ENCODE measurements at places on chromosomes 16 and 17. TPM values are rescaled to one million over a fixed set of nuclear protein-coding genes. Genes with fewer than 3 reads are reported as not detected.

The DRC3 gene
- not detected for total RNA-seq

The DHRS7C gene
- not detected for total RNA-seq

The PDIA2 gene
- not detected for total RNA-seq

The GRB7 gene
- 0.44 TPM for total RNA-seq

The MT1G gene
- total RNA-seq = not detected

The PLD2 gene
- 49.9 TPM for total RNA-seq

The C16orf96 gene
- total RNA-seq = 0.13 TPM

The KRT20 gene
- not detected for total RNA-seq

The SPN gene
- 2.4 TPM for total RNA-seq

The CSH1 gene
- not detected for total RNA-seq

The ST6GALNAC1 gene
- total RNA-seq = not detected

- DNase-seq = no peak
These were observed 3.0 kb downstream of the HEATR9 start for GRCh38 chr17:35865412-35866340.

DNA sequence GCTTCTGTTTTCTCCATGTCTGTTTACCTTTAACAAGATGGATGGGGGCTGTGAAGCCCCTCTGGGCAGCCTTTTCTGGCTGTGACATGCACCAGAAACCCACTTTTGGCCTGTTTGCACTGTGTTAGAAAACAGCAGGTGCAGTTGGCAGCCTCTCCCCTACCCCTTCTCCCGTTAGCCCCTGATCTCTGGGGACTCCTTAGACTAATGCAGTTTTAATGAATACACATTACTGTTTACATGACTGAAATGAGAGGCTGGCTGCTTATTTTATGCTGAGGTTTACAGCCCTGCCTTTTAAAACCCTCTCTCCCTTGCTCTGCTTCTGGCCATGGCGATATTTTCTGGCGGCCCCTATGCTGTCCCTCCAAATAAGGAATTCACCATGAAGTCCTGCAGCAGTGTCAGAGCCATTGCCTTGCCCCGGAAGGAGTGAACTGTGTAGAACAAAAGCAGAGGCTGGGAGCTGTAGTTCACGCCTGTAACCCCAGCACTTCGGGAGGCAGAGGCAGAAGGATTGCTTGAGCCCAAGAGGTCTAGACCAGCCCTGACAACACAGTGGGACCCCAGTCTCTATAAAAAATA lies 79.3 kb downstream of the PRKCB start:
- DNase-seq = no peak

- DNase-seq = no peak
These were observed 103.2 kb downstream of the SOCS1 start for GRCh38 chr16:11152677-11153331.

DNA sequence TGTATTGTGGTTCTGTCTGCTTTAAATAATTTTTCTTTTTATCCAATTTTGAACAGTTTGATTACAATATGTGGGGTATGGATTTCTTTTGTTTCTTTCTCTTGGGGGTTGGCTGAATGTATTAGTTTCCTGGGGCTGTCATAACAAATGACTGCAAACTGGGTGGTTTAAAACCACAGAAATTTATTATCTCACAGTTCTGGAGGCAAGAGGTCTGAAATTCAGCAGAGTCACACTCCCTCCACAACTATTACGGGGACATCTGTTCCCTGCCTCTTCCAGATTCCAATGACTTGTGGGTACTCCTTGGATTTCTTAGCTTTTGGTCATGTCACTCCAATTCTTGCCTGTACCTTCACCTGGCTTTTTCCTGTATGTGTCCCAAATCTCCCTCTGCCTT lies 23.7 kb downstream of the COX11 start:
- DNase-seq = no peak

DNA sequence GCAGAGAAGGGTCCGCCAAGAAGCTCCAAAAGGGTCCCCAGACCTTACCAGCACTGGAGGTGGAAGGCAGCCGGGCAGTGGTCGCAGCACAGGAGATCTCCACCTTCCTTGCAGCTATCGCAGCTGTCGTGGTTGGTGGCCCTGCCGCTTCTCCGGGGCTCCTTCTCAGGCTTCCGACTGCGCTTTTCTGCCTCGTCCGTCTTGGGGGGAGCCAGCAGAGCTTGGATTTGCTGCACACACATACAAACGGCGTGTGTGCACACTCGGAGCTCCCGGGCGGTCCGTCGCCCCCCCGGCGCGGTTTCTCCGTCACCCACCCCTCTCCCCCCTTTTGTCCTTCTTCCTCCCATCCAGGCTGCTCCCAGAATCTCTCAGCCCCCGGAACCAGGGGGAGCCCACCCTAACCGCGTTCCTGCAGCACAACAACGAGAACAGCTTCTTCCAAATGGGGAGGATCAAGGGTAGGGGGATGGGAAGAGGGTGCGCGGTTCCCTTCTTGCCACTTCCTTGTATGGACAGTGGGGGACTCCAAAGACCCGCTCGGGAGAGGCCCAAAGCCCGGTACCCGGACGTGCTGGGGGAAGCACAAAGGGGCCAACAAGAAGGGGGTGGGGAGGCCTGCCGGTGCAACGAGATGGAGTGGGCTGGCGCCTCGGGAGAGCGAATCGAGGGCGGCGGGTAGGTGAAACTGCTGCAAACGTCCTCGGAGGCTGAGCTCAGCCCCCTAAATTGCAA lies 1.1 kb downstream of the PHF12 start:
- DNase-seq = peak; percentile 47

- no peak for DNase-seq
These were observed 1032.8 kb upstream of the CDH8 start for GRCh38 chr16:63069047-63069446.

- no peak for DNase-seq
These were observed 64.1 kb downstream of the PLD6 start for GRCh38 chr17:17141860-17142552.

DNA sequence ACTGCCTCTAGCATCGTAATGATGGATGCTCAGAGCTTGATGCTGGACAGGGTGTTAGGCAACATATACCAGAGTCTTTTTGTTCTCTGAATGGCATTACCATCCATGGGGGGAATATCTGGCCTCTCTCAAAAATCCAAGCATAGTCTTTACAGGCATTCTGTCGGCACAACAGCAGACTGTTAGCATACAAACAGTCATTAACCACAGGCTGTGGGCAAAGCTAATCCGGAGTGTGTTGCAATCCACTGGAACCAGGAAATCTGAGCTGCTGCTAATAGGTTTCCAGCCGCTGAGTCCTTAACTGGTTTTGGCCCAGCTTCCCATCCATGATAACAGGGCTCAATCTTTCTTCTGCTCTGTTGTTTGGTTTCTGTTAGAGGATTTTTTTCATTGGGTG lies 371.9 kb downstream of the HS3ST3B1 start:
- no peak for DNase-seq

GRCh38 chr17:7460850-7461660 lies 16.2 kb downstream of the CHRNB1 start:
- DNase-seq = no peak

DNA sequence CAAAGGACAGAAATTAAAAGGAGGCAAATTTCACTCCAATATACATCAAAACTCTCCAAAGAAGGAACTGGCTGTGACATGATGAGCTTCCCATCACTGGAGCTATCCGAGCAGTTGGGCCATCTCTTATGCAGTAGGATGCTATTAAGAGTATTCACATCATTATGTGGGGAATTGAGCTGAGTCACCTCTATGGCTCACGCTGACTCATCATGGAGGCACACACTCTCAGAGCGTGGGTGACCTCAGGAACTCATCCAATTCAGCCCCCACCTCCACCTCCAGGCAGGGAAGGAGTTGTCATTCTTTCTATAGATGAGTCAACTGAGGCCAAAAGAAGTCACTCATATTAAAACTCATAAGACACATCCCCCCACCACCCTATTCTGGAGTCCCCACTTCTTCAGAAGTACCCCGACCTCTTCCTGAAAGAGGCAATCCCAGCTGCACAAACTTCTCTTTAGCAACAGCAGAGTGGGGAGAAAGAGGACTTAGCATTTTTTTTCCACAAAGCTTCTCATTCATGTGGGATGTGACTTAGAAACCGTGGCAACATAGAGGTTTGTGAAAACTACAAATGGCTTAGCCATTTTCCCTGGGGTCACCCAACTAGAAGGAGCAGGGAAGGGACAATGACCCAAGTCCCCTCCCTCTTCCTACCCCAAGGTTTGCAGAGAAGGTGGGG lies 32.5 kb downstream of the ABCC12 start:
- DNase-seq = no peak

- no peak for DNase-seq
These were observed 24.3 kb downstream of the MGRN1 start for GRCh38 chr16:4648917-4649316.

DNA sequence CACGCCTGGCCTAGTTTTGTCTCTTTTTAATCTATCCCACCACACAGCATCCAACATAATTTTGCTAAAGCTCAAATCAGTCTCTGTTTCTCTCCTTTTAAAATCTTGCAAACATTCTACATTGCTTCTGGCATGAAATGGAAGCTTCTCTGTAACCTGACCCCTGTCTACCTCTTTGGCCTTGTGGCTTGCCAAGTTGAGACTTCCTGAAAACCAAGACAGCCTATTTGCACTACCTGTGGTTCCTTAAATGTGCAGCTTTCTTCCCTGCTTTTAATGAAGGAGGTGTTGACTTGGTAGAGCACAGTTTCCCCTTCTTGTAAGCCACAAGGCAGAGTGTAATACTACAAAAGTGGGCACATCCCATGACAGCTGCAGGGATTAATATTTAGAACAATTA lies 6.0 kb upstream of the CCL3 start:
- DNase-seq = no peak

- no peak for DNase-seq
These were observed 91.6 kb downstream of the ZDHHC7 start for GRCh38 chr16:84919708-84920107.

DNA sequence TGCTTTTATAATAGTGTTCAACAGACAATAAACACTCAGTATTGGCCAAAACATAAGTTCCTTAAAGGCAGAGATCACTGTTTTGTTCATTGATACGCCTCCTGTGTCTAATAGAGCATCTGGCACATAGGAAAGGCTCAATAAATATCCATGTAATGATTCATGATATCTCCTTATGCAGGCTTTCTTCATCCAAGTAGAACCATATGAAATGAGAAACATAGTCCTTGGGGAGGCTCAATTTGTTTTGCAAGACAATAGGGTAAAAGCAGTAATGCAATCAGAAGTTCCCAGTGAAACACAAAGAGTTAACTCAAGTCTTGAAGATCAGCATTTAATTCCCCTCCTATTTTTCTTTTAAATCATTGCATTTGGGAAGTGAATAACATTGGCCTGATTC lies 16.4 kb downstream of the CDH8 start:
- no peak for DNase-seq

DNA sequence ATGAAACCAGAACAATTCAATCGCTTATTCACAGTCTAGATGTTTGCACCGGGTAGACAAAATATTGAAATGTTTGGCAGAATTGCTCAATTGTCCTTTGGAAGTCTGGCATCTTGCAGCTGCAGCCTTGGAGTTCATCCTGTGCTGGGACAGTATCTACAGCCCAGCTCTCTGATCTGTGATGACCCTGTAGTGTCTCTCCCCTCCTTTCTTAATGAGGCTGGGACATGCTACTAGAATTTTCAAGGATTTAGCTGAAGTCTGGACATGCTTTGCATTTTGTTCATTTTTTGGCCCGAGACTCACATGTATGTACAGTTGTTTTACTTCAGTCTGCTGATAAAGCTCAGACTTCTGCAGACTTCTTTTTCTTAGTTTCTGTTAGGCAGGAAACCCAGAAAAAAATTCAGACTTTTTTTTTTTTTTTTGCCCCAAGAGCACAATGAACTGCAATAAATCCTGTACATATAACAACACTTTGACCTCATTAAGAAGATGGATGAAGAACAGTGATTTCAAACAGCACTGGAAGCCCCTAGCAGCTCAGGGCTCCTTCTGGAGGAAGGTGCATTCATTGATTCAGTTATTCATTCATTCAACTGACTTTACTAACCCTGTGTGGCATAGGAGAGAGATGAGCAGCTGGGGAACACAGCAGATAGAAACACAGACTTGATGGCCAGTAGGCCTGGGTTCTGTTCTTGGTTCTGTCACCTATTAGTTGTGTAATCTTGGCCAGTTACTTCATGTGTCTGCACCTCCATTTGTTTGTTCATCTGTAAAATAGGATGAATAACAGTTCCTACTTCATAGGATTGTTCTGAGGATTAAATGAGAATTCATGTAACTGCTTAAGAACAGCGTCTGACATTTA lies 210.0 kb downstream of the MAP2K4 start:
- DNase-seq = no peak

GRCh38 chr16:85969591-85969990 lies 70.6 kb downstream of the IRF8 start:
- no peak for DNase-seq

DNA sequence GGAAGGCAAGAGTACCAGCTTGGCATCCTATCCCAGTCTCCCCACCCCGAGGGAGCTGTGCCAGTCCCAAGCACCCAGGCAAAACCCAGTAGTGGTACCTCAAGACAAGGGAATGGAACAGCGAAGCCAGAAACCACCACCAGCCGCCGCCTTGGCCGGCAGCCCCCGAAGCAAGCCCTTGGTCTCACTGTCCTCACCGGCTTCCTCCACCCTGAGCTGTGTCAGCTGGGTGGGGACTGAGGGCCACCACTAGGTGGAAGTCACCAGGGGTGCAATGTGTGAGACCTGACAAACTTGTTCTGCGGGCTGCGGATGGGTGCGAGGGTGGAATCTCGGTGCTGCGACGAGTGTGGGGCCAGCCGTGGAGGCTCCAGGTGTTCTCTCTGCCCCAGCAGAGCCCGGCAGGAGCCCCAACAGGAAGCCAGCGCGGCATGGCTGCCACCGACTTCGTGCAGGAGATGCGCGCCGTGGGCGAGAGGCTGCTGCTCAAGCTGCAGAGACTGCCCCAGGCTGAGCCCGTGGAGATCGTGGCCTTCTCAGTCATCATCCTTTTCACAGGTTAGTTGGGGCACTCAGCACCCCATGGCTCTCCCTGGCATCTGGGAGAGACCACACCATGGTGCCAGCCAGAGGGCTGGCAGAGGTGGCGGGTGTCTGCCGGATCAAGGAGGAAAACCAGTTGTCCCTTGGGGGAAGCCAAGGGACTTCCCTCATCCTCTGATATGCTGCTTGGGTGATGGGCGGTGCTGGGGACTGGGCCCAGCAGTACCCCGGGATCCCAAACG lies 6.7 kb downstream of the SMIM5 start:
- no peak for DNase-seq

Data from activated B cell treated with CpG ODN at 0.5 μM for 24 hours (primary cell).